Activated CD4-positive, CD25-positive, alpha-beta regulatory T cell treated with anti-CD3 and anti-CD28 coated beads, Interleukin-2, amount 50 U/mL, for 72 hours (primary cell): ENCODE measurements at places on chromosomes 4 and X.

- no peak for DNase-seq
Observed at GRCh38 chr4:6956434-6957147, 47.0 kb downstream of the TBC1D14 start.

GRCh38 chr4:46649390-46649789, 259.5 kb upstream of the GABRA2 start:
- DNase-seq: no peak

DNA sequence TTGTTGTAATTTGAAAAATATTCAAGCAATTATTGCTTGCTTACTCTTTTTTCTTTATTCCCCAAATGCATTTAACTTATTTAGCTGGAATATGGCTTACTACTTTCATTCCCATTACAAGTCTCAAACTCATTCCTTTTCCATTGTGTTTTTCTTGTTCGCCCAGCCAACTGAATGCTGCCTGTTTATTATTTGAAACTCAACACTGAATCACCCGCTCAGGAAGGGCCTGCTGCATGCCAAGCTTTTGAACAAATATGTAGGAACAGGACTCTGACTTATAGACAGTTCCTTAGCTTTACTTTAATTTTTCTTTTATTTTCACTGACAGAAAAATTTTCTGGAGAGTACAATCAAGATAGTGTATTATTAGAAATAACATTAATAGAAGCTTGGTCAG, 12.9 kb downstream of the PCDH18 start:
- DNase-seq: no peak

- DNase-seq: no peak
Observed at GRCh38 chr4:85243857-85244256, 231.1 kb upstream of the ARHGAP24 start.

DNA sequence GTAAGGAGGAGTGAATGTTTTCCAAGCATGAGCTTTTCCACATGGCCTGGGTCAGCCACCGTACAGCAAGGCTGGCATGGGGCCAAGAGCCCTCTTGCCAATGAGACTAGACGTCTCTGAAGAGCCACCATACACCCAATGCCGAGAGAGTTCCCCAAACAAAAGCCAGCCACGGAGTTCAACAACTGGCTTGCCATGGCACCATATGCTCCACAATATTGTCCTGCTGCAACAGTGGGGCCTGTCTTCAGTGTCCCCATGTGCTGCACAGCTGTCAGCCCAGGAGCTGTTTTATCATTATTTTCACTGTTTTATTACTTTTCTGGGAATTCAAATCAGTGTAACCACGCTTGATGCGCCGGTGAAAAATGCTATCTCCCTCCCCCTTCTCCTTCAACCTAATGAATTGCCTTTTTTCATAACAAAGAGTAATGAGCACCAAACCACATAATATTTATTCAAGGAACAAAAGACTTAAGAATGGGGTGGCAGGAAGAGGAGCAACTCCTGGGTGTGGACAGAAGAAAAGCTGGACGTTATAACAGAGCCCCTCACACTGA, 18.4 kb downstream of the MAML3 start:
- DNase-seq: no peak

- no peak for DNase-seq
Observed at GRCh38 chrX:153064061-153064460, 7.8 kb downstream of the PNMA3 start.

- no peak for DNase-seq
Observed at GRCh38 chrX:154046031-154046781, 26.5 kb upstream of the IRAK1 start.

- DNase-seq: no peak
Observed at GRCh38 chr4:106092361-106093040, 197.2 kb downstream of the NPNT start.

GRCh38 chr4:39699687-39700409, 1.9 kb downstream of the UBE2K start:
- DNase-seq: no peak

GRCh38 chr4:171340258-171340657, 472.9 kb upstream of the GALNTL6 start:
- no peak for DNase-seq

DNA sequence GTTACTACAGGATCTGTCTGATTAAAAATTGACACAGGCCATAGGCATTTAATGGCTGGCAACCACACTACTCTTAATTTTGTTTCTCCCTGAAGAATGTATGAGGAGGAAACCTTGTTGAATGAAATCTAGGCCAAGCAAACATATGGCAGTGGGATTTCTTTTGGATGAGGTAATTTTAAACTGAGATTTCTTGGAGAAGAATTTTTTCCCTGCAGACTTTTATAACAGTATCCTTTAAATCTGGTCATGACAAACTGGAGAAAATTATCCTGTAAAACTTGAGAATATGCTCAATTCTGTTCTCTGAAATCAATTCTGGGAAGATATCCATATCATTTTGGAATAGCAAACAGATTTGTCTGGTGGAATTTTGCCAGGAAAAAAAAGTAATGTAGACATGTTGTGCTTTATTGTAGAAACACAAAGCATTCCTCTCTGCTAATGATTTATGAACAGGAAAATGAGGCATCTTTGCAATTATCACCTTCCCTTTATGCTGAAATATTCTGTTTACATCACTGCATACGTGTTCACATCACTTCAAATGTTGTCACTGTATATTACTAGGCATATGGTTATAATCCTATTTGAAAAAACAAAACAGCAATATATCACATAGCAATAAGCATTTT, 108.3 kb upstream of the ARSJ start:
- DNase-seq: no peak

DNA sequence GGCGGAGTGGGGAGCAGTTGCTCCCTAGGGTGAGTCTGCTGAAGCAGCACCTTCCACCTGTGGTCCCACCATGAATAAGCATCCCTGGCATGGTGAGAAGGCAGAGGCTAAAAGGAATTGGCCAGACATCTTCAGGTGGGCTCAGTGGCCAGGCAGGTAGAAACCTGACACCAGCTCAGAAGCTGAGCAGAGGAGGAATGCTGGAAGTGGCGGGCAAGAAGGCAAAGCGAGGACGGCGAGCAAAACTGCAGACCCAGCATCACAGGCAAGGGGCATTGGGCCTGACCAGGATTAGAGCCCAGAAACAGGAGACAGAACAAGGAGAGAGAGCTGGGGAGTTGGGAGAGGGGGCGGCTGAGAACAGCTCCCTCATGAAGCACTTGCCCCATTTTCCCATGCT, 25.3 kb downstream of the TSC22D3 start:
- DNase-seq: no peak

GRCh38 chrX:1750267-1750666, 135.4 kb downstream of the ASMT start:
- DNase-seq: no peak

- no peak for DNase-seq
Observed at GRCh38 chr4:86965019-86965976, 30.5 kb downstream of the AFF1 start.
